ENCODE measurements at places on chromosomes 2 and 18.

GRCh38 chr2:38153476-38154135 is 77.7 kb upstream of the CYP1B1 start:
- no peaks in the 10 kb centered on the region for H3K4me1 ChIP-seq
- no peaks in the 10 kb centered on the region for H3K27me3 ChIP-seq
- DNase-seq = no peak
- H3K36me3 ChIP-seq = no peaks in the 10 kb centered on the region

DNA sequence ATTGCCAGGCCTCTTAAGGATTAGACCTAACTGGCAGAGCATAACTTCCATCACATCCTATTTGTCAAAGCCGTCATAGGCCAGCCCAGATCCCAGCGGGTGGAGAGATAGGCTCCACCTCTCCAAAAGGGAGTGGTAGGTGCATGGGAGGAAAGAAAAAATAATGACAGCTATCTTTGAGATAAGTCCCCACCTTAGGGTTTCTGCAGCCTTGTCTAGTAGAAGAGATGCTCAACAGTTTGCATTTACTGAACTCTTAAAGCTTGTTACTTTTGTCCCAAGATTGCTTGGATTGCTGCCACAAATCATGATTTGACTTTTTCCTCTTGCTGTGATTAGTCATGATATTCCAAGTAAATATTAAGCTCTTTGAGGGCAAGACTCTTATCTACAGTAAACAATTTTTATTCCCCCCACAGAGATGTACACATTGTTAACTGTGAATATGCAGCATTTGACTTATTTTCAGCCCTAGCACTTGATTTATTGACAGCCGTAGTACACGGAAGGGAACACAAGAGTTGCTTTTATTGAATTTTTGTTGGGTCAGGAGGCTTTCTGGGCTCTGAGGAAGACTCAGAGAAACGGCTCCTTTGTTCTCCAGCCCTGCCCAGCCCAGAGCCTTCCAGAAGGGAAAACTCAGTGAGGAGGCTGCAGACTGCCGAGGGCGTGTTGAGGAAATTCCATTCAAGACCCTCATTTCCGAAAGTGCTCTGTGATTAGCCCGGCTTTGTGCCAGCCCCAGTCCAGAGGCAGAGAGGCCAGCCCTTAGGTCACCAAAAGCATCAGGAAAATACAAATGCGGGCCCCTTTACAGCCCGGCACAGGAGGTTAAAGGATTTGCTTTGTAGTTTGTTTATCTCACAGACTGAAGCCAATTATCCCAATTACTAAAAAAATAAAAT is 75.5 kb upstream of the ZNF532 start:
- no peak overlapping the region for H3K4me3 ChIP-seq
- peak overlapping the region; percentile 32 for H3K27ac ChIP-seq
- peaks cover 15% of the 10 kb centered on the region for H3K4me1 ChIP-seq
- no peaks in the 10 kb centered on the region for H3K27me3 ChIP-seq
- H3K36me3 ChIP-seq = no peaks in the 10 kb centered on the region

GRCh38 chr2:198376677-198377076 is 572.3 kb downstream of the PLCL1 start:
- no peaks in the 10 kb centered on the region for H3K36me3 ChIP-seq
- no peak overlapping the region for H3K4me3 ChIP-seq
- DNase-seq = no peak

- H3K27me3 ChIP-seq = no peaks in the 10 kb centered on the region
- peak within 1 kb of the TSS; percentile 94 for H3K4me3 ChIP-seq
- H3K27ac ChIP-seq = peak within 1 kb of the TSS; percentile 71
- DNase-seq = peak; percentile 66
- H3K4me1 ChIP-seq = no peaks in the 10 kb centered on the region
- H3K36me3 ChIP-seq = no peaks in the 10 kb centered on the region
Measured at GRCh38 chr18:69400253-69400975, at the start of gene DOK6. TSS of gene DOK6 (plus strand) at chr18:69400888.

DNA sequence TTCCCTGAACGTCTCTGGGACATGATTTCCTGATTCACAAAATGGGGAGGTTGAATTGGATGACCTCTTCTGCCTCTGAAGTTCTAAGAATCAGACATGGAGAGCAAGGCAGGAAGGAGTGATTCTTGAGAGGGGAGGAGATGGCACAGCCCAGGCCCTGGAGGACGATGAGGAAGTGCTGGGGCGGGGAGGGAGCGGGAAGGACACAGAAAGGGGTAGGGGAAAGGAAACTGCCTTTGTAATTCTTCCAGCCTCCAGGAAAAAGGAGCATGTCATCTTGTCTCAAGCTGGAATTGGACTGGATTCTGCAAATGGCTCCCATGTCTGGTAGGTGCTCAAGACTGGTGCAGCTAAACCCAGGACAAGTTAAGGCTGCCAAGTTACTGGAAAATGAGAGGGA is 97.0 kb upstream of the NCK2 start:
- no peaks in the 10 kb centered on the region for H3K36me3 ChIP-seq
- no peaks in the 10 kb centered on the region for H3K4me1 ChIP-seq
- H3K4me3 ChIP-seq = no peak overlapping the region
- H3K27me3 ChIP-seq = no peaks in the 10 kb centered on the region
- no peak for DNase-seq
- no peak overlapping the region for H3K27ac ChIP-seq

GRCh38 chr18:9762526-9762925 is 54.4 kb downstream of the RAB31 start:
- no peak overlapping the region for H3K4me3 ChIP-seq
- H3K4me1 ChIP-seq = peaks cover 4% of the 10 kb centered on the region
- H3K27me3 ChIP-seq = no peaks in the 10 kb centered on the region
- H3K36me3 ChIP-seq = no peaks in the 10 kb centered on the region
- DNase-seq = no peak

- H3K27me3 ChIP-seq = no peaks in the 10 kb centered on the region
- no peaks in the 10 kb centered on the region for H3K4me1 ChIP-seq
- no peaks in the 10 kb centered on the region for H3K36me3 ChIP-seq
- H3K27ac ChIP-seq = no peak overlapping the region
- no peak overlapping the region for H3K4me3 ChIP-seq
Measured at GRCh38 chr2:211649331-211649730, 889.3 kb downstream of the ERBB4 start.

GRCh38 chr18:36529747-36530146 is 232.2 kb downstream of the FHOD3 start:
- no peaks in the 10 kb centered on the region for H3K36me3 ChIP-seq
- no peaks in the 10 kb centered on the region for H3K4me1 ChIP-seq
- DNase-seq = no peak
- no peak overlapping the region for H3K4me3 ChIP-seq
- no peaks in the 10 kb centered on the region for H3K27me3 ChIP-seq

DNA sequence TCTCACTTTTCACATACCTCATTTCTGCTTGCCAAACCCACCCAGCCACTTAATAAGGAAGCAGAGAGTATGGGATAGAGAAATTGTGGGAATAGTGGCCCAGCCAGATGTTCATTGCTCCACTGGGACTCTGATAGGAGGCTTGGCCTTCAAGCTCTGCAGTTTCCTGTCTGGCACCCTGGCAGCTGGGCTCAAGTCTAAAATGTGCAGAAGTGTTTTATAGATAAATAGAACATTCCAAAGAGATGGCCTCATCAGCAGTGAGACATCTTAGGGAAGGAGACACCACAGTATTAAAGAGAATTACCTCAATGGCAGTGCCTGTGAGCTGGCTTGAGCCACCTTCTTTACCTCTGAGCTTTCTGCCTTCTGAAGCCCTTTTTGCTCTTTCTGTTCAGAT is 24.7 kb downstream of the COPS7B start:
- H3K27me3 ChIP-seq = no peaks in the 10 kb centered on the region
- DNase-seq = no peak
- H3K4me3 ChIP-seq = no peak overlapping the region
- no peak overlapping the region for H3K27ac ChIP-seq
- H3K36me3 ChIP-seq = peaks cover 41% of the 10 kb centered on the region

GRCh38 chr2:1647417-1648240 is 96.7 kb downstream of the PXDN start:
- peaks cover 35% of the 10 kb centered on the region for H3K36me3 ChIP-seq
- no peaks in the 10 kb centered on the region for H3K27me3 ChIP-seq
- peaks cover 19% of the 10 kb centered on the region for H3K4me1 ChIP-seq

GRCh38 chr2:72011791-72012190 is 135.9 kb downstream of the CYP26B1 start:
- no peaks in the 10 kb centered on the region for H3K27me3 ChIP-seq
- H3K36me3 ChIP-seq = no peaks in the 10 kb centered on the region
- peak; percentile 35 for DNase-seq
- H3K4me3 ChIP-seq = no peak overlapping the region

DNA sequence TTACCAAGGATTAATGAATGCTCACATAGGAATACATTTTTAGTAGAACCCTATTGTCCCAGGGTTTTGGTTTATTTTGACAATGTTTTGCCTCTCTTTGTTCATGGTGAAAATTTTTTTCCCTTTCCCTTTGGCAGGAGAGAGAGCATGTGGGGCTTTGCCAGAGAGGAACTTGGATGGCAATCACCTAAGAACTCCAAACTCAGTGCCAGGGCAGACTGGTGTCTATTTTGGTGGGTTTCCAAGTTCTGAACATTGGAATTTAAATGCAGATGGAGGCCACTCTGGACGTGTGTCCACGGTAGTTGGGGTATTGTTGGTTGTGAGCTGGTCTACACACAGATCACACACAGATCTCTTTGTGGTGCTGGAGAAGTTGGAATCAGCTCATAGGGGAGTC is 2091.1 kb upstream of the PIK3C3 start:
- no peak for DNase-seq
- no peak overlapping the region for H3K4me3 ChIP-seq
- no peak overlapping the region for H3K27ac ChIP-seq

DNA sequence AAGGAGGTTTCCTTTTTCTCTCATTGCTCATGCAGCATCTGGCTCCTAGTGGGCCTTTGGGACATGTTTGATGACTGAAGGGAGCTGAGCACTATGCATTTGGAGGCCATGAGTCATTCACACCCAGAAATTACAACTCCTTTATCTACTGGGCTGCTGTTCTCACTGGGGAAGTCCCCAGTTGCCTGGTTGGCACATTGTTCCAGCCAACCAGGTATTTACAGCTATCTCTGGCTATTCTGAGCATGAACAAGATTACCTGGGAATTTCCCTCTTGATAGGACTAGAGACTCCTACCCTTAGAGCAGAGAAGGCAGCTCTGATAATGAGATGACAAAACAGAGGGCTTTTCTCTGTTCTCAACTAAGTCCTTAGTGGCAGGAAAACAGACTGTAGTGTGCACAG is 206.5 kb downstream of the SETBP1 start:
- H3K36me3 ChIP-seq = no peaks in the 10 kb centered on the region
- H3K27me3 ChIP-seq = no peaks in the 10 kb centered on the region
- peak; percentile 64 for DNase-seq
- no peaks in the 10 kb centered on the region for H3K4me1 ChIP-seq
- no peak overlapping the region for H3K27ac ChIP-seq
- H3K4me3 ChIP-seq = no peak overlapping the region

- no peak overlapping the region for H3K4me3 ChIP-seq
- no peaks in the 10 kb centered on the region for H3K36me3 ChIP-seq
- DNase-seq = no peak
- H3K27me3 ChIP-seq = no peaks in the 10 kb centered on the region
- H3K27ac ChIP-seq = no peak overlapping the region
- H3K4me1 ChIP-seq = no peaks in the 10 kb centered on the region
Measured at GRCh38 chr2:124563426-124563825, 538.3 kb downstream of the CNTNAP5 start.

DNA sequence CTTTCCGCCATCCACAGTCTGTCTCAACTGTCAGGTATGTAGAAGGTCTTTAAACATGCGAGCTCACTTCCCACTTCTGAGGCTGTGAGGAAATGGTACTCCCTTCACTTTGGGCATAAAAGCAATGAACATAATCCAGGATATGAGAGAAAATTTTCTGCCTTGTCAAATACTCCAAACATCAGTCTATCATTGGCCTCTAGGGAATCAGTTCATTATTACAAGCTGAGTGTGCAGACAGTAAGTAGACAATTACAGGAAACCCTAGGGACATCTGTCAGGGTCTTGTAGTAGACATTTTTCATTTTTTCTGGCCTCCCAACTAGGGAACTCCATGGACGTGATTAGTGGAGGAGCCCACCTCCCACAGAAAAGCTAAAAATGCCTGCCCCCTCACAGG is 13.6 kb upstream of the APCDD1 start:
- H3K36me3 ChIP-seq = no peaks in the 10 kb centered on the region
- no peak overlapping the region for H3K4me3 ChIP-seq
- no peaks in the 10 kb centered on the region for H3K4me1 ChIP-seq
- no peak overlapping the region for H3K27ac ChIP-seq

DNA sequence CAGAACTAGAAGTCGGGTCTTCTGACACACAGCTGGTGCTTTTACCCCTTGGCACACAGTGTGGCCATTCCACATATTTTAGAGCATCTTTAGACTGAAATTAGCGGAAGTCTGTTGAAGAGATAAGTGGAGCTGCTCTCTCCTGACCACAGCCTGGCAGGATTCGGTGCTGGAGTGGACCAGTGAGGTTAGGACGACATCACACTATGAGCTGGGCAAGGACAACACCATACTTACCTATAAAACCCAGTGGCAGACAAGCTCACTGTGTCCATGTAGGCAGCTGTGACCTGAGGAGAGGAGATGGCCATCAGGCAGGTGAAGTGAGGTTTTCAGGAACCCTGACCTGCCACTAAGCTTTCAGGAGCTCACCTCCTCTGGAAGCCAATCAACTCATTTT is 70.1 kb downstream of the XDH start:
- no peak overlapping the region for H3K4me3 ChIP-seq
- no peaks in the 10 kb centered on the region for H3K27me3 ChIP-seq
- no peaks in the 10 kb centered on the region for H3K36me3 ChIP-seq
- H3K27ac ChIP-seq = no peak overlapping the region

DNA sequence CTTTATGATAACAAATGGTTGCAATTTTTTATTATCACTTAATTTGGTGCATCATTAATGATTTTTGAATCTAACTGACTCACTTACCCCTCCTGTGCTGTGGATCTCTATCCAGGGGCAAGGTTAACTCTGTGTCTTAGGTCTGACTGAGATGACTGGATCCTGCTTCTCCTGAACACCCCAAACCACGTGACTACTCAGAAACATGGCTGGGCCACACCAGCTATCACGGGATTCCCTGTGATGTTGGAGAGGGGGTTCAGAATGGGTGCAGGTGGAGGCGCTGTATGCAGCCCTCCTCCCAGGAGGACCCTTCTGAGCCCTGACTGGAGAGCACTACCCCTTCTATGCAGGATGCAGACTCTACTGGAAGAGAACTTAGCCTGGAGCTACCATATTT is 152.4 kb upstream of the CAPN13 start:
- no peaks in the 10 kb centered on the region for H3K27me3 ChIP-seq
- peaks cover 9% of the 10 kb centered on the region for H3K4me1 ChIP-seq
- no peak overlapping the region for H3K27ac ChIP-seq
- DNase-seq = no peak
- no peak overlapping the region for H3K4me3 ChIP-seq

- H3K4me1 ChIP-seq = no peaks in the 10 kb centered on the region
- H3K27ac ChIP-seq = no peak overlapping the region
- no peaks in the 10 kb centered on the region for H3K36me3 ChIP-seq
- no peaks in the 10 kb centered on the region for H3K27me3 ChIP-seq
- no peak overlapping the region for H3K4me3 ChIP-seq
Measured at GRCh38 chr2:102437122-102437521, 14.2 kb downstream of the IL18RAP start.

All from ascending aorta (tissue), 2 donors.